Aorta (tissue), 5 donors: ENCODE measurements at places on chromosomes 2 and 18. TPM values are rescaled to one million over a fixed set of nuclear protein-coding genes. Genes with fewer than 3 reads are reported as not detected.

DNA sequence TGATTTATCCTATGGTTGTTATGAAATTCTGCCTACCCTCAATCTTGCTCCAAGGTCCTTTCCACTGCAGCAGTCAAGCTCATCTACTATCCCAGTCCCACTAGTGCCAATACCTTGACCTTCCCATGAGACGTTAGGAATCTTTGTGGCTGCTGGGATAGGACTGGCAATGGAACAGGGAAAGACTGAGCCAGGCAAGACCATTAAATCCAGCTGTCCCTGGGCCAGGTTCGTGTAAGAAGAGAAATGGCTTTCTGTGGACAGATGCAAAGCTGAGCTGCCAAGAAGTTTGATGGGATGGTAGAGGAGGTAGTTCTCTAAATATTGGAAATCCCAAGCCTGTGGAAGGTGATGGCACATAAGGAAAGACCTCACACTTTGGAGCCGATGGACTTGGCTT, 50.1 kb upstream of the TMEM17 start:
- DNase-seq: no peak
- H3K27ac ChIP-seq: no peak overlapping the region
- H3K27me3 ChIP-seq: no peaks in the 10 kb centered on the region
- no peak overlapping the region for H3K4me3 ChIP-seq

DNA sequence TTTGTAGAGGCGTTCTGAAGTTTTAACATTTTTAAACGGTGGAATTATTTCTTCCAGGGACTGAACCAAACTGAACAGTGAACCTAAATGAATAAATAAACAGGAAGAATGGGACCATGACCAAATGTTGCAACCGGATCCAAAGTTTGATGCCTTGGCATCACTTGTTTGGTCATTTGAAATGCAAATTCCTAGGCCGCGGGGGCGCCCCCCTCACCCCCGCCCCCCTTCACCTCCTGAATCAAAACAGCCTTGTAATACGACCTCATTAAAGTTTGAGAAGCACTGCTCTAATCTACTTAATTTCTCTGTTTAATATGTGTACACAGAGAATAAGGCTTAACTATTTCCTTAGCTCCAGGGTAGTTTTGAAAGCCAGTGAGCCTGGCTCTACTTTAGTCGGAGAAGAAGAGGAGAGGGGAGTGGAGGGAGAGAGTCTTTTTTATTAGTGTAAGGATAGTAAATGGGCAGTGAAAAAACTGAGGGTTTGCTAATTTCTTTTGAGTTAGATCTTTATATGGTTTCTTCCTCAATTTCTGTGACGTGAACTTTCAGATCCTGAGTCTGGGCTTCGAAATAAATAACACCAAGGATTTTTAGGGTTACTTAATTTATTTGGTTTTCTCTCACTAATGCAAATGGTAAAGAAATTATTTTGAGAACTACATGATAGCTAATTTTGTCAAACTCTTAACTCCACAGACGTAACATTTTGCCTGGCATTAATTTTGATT, 5.7 kb downstream of the C2orf80 start:
- no peaks in the 10 kb centered on the region for H3K27me3 ChIP-seq
- no peak overlapping the region for H3K27ac ChIP-seq
- no peaks in the 10 kb centered on the region for H3K4me1 ChIP-seq
- no peak for DNase-seq
- H3K36me3 ChIP-seq: no peaks in the 10 kb centered on the region
- no peak overlapping the region for H3K4me3 ChIP-seq

- H3K4me3 ChIP-seq: no peak overlapping the region
- H3K27me3 ChIP-seq: peaks cover 3% of the 10 kb centered on the region
- no peaks in the 10 kb centered on the region for H3K36me3 ChIP-seq
- no peaks in the 10 kb centered on the region for H3K4me1 ChIP-seq
- DNase-seq: no peak
Observed at GRCh38 chr2:216375286-216375685, 3.0 kb upstream of the MARCHF4 start.

DNA sequence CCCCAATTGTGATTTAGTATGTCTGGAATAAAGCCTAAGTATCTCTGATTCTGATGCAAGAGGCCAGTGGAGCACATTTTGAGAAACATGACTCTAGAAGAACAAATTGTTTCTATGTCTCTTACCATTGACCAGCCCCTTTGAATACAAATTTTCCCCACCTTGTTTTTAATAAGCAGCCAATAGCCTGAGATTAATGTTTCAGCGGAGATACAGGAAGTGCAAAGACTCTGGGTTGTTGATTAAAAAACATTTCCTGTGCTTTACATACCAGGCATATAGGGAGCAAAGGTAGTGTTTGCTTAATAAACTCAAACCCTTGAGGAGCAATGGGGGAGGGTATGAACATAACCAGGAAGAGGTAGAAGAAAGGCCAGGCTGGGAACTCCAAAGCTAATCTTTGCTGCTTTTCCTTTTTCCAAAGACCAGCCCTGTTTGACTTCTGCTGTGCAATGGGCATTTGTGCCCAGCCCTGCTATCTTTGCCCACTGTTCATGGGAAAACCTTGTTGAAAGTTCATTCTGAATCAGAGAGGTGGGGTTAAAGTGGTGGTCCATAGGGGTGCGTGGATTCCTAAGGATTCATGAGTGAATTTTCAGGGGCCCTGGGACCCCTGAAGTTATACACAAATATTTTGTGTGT, 29.3 kb downstream of the UPP2 start:
- no peak overlapping the region for H3K4me3 ChIP-seq
- H3K27ac ChIP-seq: no peak overlapping the region
- no peak for DNase-seq
- no peaks in the 10 kb centered on the region for H3K36me3 ChIP-seq
- H3K4me1 ChIP-seq: no peaks in the 10 kb centered on the region

- H3K27me3 ChIP-seq: no peaks in the 10 kb centered on the region
- H3K27ac ChIP-seq: no peak overlapping the region
- H3K36me3 ChIP-seq: no peaks in the 10 kb centered on the region
- no peaks in the 10 kb centered on the region for H3K4me1 ChIP-seq
- no peak overlapping the region for H3K4me3 ChIP-seq
Observed at GRCh38 chr2:30763151-30763660, 44.0 kb downstream of the CAPN13 start.

GRCh38 chr2:170843656-170844055, 27.0 kb downstream of the GAD1 start:
- peaks cover 2% of the 10 kb centered on the region for H3K4me1 ChIP-seq
- no peak overlapping the region for H3K27ac ChIP-seq
- H3K4me3 ChIP-seq: no peak overlapping the region
- H3K36me3 ChIP-seq: peaks cover 4% of the 10 kb centered on the region
- H3K27me3 ChIP-seq: no peaks in the 10 kb centered on the region

- no peaks in the 10 kb centered on the region for H3K4me1 ChIP-seq
- no peak overlapping the region for H3K4me3 ChIP-seq
- no peaks in the 10 kb centered on the region for H3K36me3 ChIP-seq
- no peak for DNase-seq
Observed at GRCh38 chr2:140797718-140798117, 1333.1 kb downstream of the LRP1B start.

- no peaks in the 10 kb centered on the region for H3K27me3 ChIP-seq
- no peaks in the 10 kb centered on the region for H3K4me1 ChIP-seq
- H3K36me3 ChIP-seq: no peaks in the 10 kb centered on the region
- no peak for DNase-seq
Observed at GRCh38 chr2:95381212-95382191, 21.0 kb upstream of the FAHD2A start.

NOTO gene
- not detected for total RNA-seq

ITGA6 gene
- 67.6 TPM for total RNA-seq
